Calu3 (cell line): ENCODE measurements at places on chromosomes 5 and 9.

GRCh38 chr9:72362118-72362531 is 2.9 kb downstream of the ZFAND5 start:
- no peak for DNase-seq

DNA sequence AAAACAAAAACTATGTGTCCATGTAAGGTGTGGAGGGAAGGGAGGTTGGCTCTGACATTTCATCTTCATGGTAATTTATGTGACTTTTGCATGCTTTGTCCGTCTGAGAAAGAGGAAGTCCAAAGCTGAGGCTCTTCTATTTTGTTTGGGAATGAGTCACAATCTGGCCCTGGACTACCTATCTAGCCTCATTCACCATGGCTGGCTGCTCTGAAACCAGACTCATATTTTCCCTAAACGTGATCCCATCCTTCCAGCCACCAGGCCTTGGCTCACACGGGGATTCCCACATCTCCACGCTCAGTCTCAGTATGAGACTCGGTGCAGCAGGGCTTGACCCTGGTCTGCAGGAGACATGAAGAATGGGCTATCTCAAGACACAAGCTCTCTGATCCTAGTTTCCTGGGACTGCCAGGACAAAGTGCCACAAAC is 672.8 kb downstream of the ACTL7B start:
- DNase-seq, result no peak

DNA sequence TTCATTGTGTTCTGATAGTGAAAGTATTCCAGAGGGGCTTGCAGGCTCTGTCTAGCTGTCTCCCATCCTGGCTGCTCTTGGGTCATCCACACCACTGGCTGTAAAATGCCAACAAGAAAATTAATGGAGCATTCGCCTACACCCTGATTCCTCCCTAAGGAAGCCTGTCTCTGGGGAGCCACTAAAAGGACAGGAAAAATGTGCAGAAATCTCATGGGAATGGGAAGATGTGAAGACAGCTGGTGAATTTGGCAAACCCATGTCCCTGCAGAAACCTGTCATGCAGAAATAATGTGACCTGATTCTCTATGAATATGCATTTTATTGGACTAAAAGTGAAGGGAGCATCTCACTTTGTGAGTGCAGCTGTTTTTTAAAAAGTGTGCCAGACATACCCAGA is 265.6 kb downstream of the TUSC1 start:
- no peak for DNase-seq

DNA sequence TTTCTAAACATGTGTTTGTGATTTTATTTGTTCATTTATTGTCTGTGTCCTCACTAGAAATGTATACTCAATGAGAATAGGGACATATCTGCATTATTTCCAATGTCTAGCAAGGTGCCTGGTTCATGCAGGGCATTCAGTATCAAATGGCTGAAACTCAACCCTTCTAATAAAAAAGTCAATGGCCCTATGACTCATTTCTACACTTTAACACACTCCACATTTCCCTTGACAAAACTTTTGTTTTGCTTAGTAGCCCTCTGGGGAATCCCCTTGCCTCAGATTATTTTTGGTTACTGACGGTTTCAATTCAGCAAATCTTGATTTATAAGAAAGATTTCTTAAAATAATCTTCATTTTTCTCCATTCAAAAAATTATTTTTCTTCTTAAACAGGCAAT is 206.0 kb upstream of the DMRTA1 start:
- DNase-seq, result no peak

DNA sequence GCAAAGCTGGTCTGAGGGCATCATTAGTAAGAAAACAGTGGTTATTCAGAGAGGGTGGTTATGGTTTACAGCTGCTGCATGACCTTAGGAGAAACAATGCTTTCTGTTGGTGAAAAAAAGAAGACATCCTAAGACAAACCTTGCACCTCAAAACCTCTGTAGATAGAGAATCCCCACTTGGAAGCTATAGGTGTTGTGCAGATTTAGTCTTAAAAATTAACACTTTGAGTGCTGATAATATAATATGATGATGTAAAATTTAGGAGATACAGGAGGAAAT is 1.4 kb upstream of the PTTG1 start:
- DNase-seq, result no peak

DNA sequence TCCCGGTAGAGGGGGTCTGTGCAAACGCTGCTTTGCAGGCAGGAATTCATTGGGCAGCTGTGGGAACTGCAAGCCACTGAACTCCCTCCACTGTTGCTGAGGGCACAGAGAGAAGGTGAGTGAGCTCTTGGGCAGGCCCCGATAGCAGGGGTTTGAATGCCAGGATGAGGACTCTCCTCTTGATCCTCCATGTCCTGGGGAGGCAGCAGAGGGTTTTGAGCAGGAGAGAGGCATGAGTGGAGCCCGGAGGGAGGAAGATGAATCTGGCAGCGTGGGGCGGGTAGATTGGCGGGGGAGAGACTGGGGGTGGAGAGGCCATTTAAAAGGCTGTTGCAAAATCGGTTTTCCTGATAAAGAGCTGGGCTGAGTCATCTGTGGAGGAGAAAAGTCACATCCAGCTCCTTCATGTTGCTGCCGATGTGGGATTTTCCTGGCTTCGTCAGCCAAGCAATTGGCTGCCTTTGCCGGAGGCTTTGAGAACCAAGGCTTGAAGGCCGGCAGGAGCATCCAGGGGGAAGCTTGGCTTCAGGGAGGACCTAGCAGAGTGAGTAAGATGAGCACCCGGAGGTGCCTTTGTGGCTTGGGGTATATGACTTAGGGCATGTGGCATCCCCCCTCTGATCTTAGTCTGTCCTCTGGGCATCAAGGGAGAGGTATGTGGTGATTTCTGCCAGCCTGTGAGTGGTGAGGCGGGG is at the start of gene SYNPO:
TSS of gene SYNPO (plus strand) at position 350 of the 695 bp plus-strand sequence. CDS start 7,616 bp downstream, outside the sequence.
- DNase-seq, result peak; percentile 49

DNA sequence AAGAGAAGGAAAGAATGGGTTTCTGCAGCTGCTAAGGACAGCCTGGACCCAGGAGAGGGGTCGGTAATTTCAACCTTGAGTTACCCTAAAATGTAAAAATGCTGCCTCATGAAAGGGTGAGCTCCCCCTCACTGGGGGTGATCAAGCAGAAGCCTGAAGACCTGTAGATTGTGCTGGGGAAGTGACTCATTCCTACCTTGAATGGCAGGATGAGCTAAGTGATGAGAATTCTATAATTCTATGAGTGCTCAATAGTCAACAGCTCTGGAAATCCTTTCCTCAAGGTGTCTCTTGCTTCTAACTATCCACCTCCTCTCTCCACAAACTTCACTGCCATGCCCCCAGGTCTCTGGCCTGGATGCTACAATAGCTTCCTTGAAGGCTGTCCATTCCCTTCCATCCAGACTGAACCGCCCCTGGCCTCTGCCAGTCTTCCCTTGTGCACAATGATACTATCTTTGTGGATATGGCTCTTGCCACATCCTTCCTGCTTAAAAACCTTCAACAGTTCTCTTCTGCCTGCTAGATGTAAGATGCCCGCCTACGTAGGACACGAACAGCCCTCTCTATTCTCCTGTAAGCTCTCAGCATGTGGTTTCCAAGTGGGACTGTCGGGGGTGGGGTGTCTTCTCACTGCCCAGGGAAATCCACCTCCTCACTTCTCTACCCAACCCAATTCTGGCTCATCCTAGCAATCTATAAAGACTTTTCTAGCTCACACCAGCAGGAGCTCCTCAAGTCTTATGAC is 50.6 kb downstream of the PTPN3 start:
- no peak for DNase-seq

GRCh38 chr9:136614967-136615623 is 47.6 kb upstream of the EGFL7 start:
- DNase-seq, result no peak

- DNase-seq, result no peak
Measured at GRCh38 chr9:84411683-84412267, 71.2 kb upstream of the SLC28A3 start.

- DNase-seq, result no peak
Measured at GRCh38 chr5:149376104-149376503, 3.0 kb downstream of the IL17B start.
